ENCODE measurements at places on chromosomes 5 and 9.

DNA sequence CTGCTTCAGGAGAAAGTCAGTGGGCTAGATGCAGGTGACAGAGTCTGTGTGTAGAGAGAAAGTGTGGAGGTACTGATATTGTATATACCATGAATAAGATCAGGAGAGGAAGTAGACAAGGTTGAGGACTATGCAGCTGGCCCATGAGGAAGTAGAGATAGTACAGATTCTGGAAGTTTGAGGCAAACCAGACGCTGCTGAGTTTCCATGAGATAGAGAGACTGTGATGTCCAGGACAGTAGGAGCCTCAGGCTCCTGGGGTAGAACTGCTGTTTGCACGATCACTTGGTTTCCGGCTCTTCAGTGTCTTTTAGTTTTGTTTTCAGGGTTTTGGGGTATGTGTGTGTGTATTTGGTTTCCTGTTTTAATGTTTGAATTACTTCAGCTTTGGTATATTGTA is 13.6 kb downstream of the OTULINL start:
- H3K36me3 ChIP-seq = peaks cover 21% of the 10 kb centered on the region
- H3K4me3 ChIP-seq = peak overlapping the region; percentile 65
- peak; percentile 70 for DNase-seq
- H3K27ac ChIP-seq = peak overlapping the region; percentile 96

- H3K4me3 ChIP-seq = no peak overlapping the region
- peaks cover 40% of the 10 kb centered on the region for H3K36me3 ChIP-seq
- no peaks in the 10 kb centered on the region for H3K27me3 ChIP-seq
- peak overlapping the region; percentile 20 for H3K27ac ChIP-seq
- peaks cover 5% of the 10 kb centered on the region for H3K4me1 ChIP-seq
- DNase-seq = no peak
These were observed 35.3 kb downstream of the NDFIP1 start for GRCh38 chr5:142143878-142144277.

DNA sequence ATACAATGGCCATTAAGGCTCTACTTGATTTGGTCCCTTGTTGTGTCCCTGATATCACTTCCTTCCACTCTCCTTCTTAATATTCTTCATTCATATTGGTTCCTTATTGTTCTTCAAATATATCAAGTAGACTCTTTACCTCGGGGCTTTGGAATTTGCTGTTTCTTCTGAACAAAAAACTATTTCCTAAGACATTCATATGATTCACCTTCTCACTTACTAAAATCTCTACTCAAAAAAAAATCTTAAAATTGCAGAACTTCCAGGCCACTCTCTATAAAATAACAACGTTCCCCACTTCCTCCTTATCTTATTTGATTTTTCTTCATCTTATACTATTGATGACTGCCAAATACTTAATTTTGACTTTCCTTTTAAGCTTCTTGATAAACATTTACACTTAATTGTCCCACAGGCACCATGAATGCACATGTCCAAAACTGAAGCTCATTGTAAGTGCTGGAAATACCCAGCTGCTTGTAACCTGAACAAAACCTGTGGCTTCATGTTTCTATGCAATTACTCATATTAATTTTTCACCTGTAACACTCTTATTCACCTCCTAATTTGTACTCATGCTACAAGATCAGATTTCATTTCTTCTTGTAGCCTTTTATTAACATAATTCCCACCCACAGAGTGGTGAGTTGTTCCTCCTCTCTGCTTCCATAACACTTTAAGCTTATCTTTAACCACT is 58.4 kb upstream of the NUDT12 start:
- no peak for DNase-seq
- H3K27me3 ChIP-seq = no peaks in the 10 kb centered on the region
- H3K36me3 ChIP-seq = no peaks in the 10 kb centered on the region
- H3K4me1 ChIP-seq = no peaks in the 10 kb centered on the region

GRCh38 chr5:34570721-34571676 is 85.1 kb upstream of the RAI14 start:
- no peak overlapping the region for H3K4me3 ChIP-seq
- H3K36me3 ChIP-seq = no peaks in the 10 kb centered on the region
- DNase-seq = no peak
- peaks cover 6% of the 10 kb centered on the region for H3K4me1 ChIP-seq
- peaks cover 2% of the 10 kb centered on the region for H3K27me3 ChIP-seq
- H3K27ac ChIP-seq = no peak overlapping the region

DNA sequence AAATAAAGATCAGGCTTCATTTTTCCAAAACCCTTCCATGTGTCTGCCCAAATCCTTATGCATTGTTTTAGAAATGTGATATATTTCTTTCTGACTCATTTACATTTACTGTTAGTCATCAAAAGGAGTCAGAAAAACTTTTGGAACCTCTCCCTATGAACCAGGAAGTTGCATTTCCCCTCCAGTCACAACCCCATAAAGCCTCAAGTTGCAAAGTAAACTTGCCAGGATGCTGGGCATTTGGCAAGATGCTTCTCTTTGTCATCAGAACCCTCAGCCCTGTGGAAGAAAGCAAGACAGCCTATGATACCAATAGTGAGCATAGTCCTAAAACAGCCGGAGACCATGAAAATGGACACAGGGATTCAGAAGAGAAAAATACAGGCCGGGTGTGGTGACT is 84.2 kb downstream of the MUSK start:
- H3K27ac ChIP-seq = no peak overlapping the region
- H3K36me3 ChIP-seq = no peaks in the 10 kb centered on the region
- no peaks in the 10 kb centered on the region for H3K4me1 ChIP-seq
- no peaks in the 10 kb centered on the region for H3K27me3 ChIP-seq

- no peak overlapping the region for H3K4me3 ChIP-seq
- no peaks in the 10 kb centered on the region for H3K27me3 ChIP-seq
- H3K27ac ChIP-seq = no peak overlapping the region
- no peak for DNase-seq
- H3K4me1 ChIP-seq = peaks cover 10% of the 10 kb centered on the region
- peaks cover 12% of the 10 kb centered on the region for H3K36me3 ChIP-seq
These were observed 22.6 kb downstream of the CD180 start for GRCh38 chr5:67173959-67174358.

DNA sequence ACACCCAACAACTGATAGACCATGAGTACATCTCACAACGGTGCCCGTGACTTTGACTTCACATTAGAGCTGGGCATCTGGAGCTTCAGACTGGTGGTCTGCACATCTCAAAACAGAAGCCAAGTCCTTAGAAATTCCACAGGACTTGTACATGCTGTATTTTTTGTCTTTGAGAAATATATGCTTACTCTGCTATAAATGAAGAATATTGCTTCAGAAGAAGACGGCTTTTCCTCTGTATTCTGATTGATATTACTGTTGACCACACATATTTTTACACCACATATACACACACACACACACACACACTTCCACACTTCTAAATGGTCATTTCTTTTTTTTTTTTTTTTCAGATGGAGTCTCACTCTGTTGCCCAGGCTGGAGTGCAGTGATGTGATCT is 338.3 kb upstream of the KIF2A start:
- H3K27ac ChIP-seq = no peak overlapping the region
- H3K27me3 ChIP-seq = no peaks in the 10 kb centered on the region
- DNase-seq = no peak

DNA sequence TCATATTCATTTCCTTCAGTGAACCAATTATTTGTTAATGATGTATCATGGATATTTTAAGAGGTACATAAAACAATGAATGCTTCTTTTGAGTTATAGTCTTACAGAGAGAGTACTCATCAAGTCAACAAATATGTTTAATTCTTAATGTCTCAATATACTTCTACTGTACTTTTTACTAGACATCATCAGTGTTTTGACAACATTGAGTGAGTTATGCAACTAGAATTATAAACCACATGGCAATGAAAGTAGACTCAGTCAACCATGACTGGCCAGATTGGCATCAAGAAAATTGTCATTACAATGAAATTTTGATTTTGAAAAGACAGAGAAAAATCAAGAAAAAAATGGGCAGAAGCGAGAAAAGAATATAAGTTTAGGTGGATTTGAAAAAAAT is 1248.1 kb upstream of the CDH18 start:
- no peaks in the 10 kb centered on the region for H3K4me1 ChIP-seq
- H3K27me3 ChIP-seq = no peaks in the 10 kb centered on the region
- no peak overlapping the region for H3K4me3 ChIP-seq
- DNase-seq = no peak
- no peak overlapping the region for H3K27ac ChIP-seq
- H3K36me3 ChIP-seq = no peaks in the 10 kb centered on the region

- no peak for DNase-seq
- H3K36me3 ChIP-seq = no peaks in the 10 kb centered on the region
- no peak overlapping the region for H3K4me3 ChIP-seq
- H3K27ac ChIP-seq = no peak overlapping the region
These were observed 7.4 kb upstream of the DAP start for GRCh38 chr5:10768328-10768899.

DNA sequence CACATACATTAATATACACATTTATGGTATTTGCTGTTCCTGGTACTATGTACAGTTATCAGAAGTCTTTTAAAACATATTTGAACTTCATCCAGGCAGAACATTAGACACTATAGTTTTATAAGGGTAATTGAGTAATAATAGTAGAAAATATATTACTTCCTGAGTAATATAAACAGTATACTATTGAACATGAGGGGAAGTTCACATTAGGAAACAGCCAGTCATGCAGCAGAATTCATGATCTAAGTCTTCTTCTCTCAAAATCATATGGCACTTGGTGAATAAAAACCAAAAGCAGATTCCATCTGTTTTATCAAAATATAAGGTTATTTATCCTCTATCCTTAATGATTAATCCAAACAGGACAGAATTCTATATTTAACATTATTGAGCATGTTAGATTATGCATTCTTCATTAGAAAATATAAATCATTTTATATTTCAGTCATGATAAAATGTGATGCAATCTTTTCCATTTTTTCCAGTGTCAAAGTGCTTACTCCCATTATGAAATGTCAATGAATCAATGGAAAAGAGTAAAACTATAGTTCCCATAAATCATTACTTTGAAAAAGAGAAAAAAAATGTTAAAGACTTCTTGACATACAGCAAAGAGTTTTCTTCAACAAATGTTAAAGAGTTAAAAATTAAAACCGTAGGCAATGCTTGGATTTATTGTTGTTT is 584.3 kb upstream of the TUSC1 start:
- H3K36me3 ChIP-seq = no peaks in the 10 kb centered on the region
- H3K4me1 ChIP-seq = no peaks in the 10 kb centered on the region
- no peak for DNase-seq
- H3K27ac ChIP-seq = no peak overlapping the region
- H3K27me3 ChIP-seq = no peaks in the 10 kb centered on the region
- H3K4me3 ChIP-seq = no peak overlapping the region

DNA sequence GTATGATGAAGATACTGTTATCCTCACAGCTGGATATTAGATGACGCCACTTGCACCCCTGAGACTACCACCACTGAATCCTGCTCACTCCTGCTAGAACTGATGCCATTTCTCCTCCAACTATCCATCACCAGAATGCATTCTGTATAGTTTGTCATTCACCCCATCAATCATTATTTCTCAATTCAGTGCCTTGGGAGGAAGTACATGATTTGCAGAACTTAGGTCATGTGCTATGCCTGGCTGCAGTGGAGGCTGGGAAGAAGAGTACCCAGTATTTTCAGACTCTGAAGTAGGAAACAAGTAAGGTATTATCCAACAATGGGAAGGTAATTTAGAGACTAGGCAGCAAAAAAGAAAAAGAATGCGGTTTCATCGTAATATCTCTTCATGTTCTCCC is 26.2 kb upstream of the HSD17B4 start:
- no peak overlapping the region for H3K4me3 ChIP-seq
- no peak overlapping the region for H3K27ac ChIP-seq
- DNase-seq = no peak
- H3K36me3 ChIP-seq = no peaks in the 10 kb centered on the region

GRCh38 chr9:5879419-5880181 is 11.1 kb upstream of the MLANA start:
- no peaks in the 10 kb centered on the region for H3K36me3 ChIP-seq
- DNase-seq = no peak
- H3K4me3 ChIP-seq = no peak overlapping the region
- H3K4me1 ChIP-seq = no peaks in the 10 kb centered on the region
- no peaks in the 10 kb centered on the region for H3K27me3 ChIP-seq

- peak; percentile 11 for DNase-seq
- peak overlapping the region; percentile 92 for H3K4me3 ChIP-seq
- peaks cover 25% of the 10 kb centered on the region for H3K36me3 ChIP-seq
- peak overlapping the region; percentile 88 for H3K27ac ChIP-seq
- no peaks in the 10 kb centered on the region for H3K27me3 ChIP-seq
- H3K4me1 ChIP-seq = peaks cover 32% of the 10 kb centered on the region
These were observed 1.5 kb downstream of the C9orf40 start for GRCh38 chr9:74951107-74951720.

GRCh38 chr5:111960476-111961215 is 203.7 kb upstream of the NREP start:
- no peaks in the 10 kb centered on the region for H3K36me3 ChIP-seq
- no peak for DNase-seq
- H3K4me3 ChIP-seq = no peak overlapping the region
- H3K27ac ChIP-seq = no peak overlapping the region

- no peak overlapping the region for H3K4me3 ChIP-seq
- H3K36me3 ChIP-seq = peaks cover 28% of the 10 kb centered on the region
- DNase-seq = no peak
- peak overlapping the region; percentile 71 for H3K27ac ChIP-seq
- peaks cover 75% of the 10 kb centered on the region for H3K4me1 ChIP-seq
- no peaks in the 10 kb centered on the region for H3K27me3 ChIP-seq
These were observed 61.5 kb downstream of the OSTF1 start for GRCh38 chr9:75149841-75150241.

- H3K27me3 ChIP-seq = no peaks in the 10 kb centered on the region
- peak overlapping the region; percentile 79 for H3K27ac ChIP-seq
- DNase-seq = peak; percentile 81
- H3K4me3 ChIP-seq = no peak overlapping the region
These were observed 20.5 kb upstream of the GLRX start for GRCh38 chr5:95842854-95843544.

GRCh38 chr5:22521521-22521920 is 331.6 kb downstream of the CDH12 start:
- H3K4me3 ChIP-seq = no peak overlapping the region
- H3K4me1 ChIP-seq = no peaks in the 10 kb centered on the region
- H3K27ac ChIP-seq = no peak overlapping the region
- no peaks in the 10 kb centered on the region for H3K27me3 ChIP-seq
- H3K36me3 ChIP-seq = no peaks in the 10 kb centered on the region
- no peak for DNase-seq

DNA sequence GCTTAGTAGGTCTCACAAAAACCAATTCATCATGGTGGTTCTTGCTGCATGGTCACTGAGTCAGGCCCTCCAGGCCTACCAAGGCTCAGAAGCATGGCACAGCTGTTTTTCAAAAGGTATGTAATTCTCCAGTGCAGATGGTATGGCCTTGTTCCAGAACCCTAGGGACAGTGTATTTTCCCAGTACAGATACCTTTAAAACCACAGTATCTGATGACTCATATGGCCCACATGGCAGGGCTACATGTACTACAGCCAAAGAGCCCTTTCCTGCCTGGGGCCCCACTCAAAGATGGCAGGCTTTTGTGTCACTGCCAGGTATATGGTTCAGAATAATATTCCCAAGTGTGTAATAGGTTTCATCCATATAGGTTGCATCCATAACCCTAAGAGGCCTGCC is 16.5 kb downstream of the CSF2 start:
- H3K4me1 ChIP-seq = peaks cover 35% of the 10 kb centered on the region
- H3K27me3 ChIP-seq = no peaks in the 10 kb centered on the region
- no peak overlapping the region for H3K4me3 ChIP-seq
- peak overlapping the region; percentile 30 for H3K27ac ChIP-seq
- H3K36me3 ChIP-seq = no peaks in the 10 kb centered on the region

- DNase-seq = no peak
- H3K4me1 ChIP-seq = peaks cover 5% of the 10 kb centered on the region
- H3K27me3 ChIP-seq = no peaks in the 10 kb centered on the region
These were observed 232.0 kb downstream of the RFK start for GRCh38 chr9:76162086-76162730.

Data from activated CD8-positive, alpha-beta T cell treated with anti-CD3 and anti-CD28 coated beads for 36 hours (primary cell).